Left colon (tissue), 2 donors: ENCODE measurements at places on chromosomes 2 and 18. TPM values are rescaled to one million over a fixed set of nuclear protein-coding genes. Genes with fewer than 3 reads are reported as not detected.

FEV gene
- total RNA-seq: 3.9 TPM

DNA sequence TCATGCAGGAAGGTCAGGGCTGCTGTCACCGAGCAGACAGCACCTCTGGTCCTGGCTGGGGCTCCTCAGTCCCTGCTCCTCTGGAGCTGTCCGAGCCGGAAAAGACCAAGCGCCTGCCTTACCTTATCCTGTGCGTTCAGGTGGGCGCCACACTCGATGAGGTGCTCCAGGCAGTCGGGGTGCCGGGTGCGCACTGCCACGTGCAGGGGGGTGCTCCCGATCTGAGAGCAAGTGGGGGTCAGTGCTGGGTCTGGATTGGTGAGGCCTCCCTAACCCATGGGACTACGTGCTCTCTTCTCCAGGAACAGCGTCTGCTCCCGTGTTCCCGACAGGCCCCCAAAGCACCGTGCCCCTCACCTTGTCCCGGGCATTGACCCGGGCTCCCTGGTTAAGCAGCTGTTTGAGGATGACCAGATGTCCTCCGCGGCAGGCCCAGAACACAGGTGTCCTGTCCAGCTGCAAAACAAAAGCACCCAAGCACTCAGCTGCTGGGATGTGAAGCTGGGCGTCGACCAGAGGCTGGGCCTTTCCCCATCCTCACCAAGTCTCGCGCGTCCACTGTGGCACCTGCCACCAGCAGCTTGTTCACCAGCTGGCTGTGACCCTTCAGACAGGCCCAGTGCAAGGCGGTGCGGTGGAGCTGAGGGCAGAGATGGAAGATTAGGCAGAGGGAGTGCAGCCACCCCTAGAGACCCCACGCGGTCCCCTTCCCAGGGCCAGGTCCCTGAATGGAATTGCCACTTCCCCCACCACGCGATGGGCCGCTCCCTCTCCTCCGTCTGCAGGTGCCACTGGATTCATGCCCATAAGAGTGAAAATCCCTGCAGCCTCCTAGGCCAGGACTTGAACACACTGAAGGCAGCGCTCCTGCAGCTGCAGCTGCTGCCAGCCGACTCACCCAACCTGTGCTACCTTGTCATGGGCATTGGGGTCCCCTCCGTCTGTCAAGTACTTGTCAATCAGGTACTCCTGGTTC is 3.7 kb downstream of the ANKRD23 start:
- DNase-seq: no peak

SULT1C4 gene
- total RNA-seq: 1.2 TPM

GRCh38 chr2:173146590-173146989 is 70.9 kb downstream of the MAP3K20 start:
- DNase-seq: no peak

GRCh38 chr2:175398848-175399247 is 217.3 kb upstream of the ATP5MC3 start:
- no peak for DNase-seq

GRCh38 chr2:200471928-200472645 is 37.8 kb downstream of the KCTD18 start:
- no peak for DNase-seq

GRCh38 chr18:59810183-59810582 is 89.6 kb upstream of the PMAIP1 start:
- DNase-seq: no peak

DNA sequence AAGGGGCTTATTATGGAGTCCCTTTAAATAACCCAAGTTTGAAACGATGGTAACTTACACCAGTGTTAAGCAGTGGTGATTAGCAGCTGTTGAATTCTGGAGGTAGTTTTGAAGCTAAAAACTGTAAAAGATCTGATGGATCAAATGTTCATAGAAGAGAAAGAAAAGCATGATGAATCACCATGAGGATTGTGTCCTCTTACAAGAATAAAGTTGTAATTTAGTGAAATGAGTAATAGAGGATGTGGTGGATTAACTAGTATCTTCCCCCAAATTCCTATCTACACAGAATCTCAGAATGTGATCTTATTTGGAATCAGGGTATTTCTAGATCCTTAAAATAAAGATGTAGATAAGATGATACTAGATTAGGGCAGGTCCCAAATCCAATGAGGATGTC is 1138.2 kb upstream of the TMEFF2 start:
- DNase-seq: no peak

- DNase-seq: no peak
These were observed 37.2 kb downstream of the SLC14A2 start for GRCh38 chr18:45652303-45653080.

IL1A gene
- 0.12 TPM for total RNA-seq

- no peak for DNase-seq
These were observed 361.8 kb upstream of the PIK3C3 start for GRCh38 chr18:41593171-41593675.

GRCh38 chr2:19550750-19551149 is 192.3 kb upstream of the OSR1 start:
- no peak for DNase-seq

GRCh38 chr2:56133931-56134629 is 49.7 kb upstream of the CCDC85A start:
- no peak for DNase-seq

GRCh38 chr2:122447237-122447636 is 691.8 kb downstream of the TSN start:
- DNase-seq: no peak

CYB5A gene
- 129 TPM for total RNA-seq
